ENCODE measurements at places on chromosomes 13 and 19. TPM values are rescaled to one million over a fixed set of nuclear protein-coding genes. Genes with fewer than 3 reads are reported as not detected.

GRCh38 chr13:74574964-74575728, 440.9 kb upstream of the KLF12 start:
- no peak for DNase-seq

- no peak for DNase-seq
Observed at GRCh38 chr19:43605875-43606568, 5.9 kb upstream of the SRRM5 start.

- no peak for DNase-seq
Observed at GRCh38 chr19:45100201-45100600, 7.2 kb downstream of the PPP1R37 start.

DNA sequence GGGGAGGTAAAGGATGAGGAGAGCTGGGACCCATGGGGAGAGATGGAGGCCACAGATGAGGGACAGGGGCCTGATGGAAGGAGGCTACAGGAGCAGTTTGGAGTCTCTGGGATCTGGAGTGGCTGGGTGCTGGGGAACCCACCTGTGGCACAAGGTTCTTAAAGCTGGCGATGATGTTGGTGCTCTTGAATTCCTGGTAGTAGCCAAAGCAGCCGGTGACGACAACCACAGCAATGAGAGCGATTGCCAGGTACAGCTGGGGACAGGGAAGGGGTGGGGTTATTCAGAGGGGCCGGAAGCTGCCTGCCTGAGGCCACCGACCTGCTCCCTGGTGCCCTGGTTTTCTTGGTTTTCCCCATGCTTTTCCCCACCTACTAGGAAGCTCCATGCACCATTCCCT, 2.8 kb downstream of the ATP4A start:
- DNase-seq: no peak

The CYSLTR2 gene
- 0.48 TPM for total RNA-seq
